ENCODE measurements at places on chromosomes 13 and 19.

- no peak for DNase-seq
Observed at GRCh38 chr19:53647350-53647749, 15.6 kb downstream of the DPRX start.

DNA sequence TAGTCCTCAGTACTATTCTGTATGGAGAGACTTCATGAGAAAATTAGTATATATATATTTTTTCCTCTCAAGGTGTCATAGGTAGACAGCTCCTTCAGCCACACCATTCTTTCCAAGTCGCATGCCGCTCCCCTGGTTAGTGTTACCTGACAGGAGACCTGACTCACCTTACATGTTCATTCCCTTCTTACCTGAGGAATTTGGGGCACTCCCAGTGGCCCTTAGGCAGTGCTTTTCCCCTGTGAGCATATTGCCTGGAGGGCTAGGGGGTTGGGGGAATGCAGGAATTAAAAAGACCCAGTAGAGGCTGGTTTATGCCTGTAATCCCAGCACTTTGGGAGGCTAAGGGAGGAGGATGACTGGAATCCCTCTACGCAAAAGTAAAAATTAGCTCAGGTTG lies 9.0 kb upstream of the ACTN4 start:
- DNase-seq, result no peak

- DNase-seq, result no peak
Observed at GRCh38 chr19:51600940-51601580, 29.1 kb downstream of the SIGLEC5 start.

DNA sequence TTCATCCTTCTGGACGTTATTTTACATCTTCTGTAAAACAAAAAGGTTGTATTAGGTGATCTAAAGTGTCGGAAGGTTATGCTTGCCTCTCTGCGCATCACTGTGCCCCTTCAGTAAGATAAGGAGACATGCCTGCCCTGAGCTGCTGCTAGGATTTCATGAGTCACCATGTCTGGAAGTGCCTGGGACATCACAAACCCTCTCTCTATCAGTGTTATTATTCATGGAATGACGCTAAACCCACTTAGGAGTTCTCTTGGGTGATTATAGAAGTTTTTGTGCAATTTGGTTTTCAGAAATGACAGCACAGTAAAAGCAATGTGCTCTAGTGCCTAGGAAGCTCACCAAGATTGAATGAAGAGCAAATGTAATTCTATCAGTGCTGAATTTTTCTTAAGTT lies 617.7 kb downstream of the DCT start:
- DNase-seq, result no peak

DNA sequence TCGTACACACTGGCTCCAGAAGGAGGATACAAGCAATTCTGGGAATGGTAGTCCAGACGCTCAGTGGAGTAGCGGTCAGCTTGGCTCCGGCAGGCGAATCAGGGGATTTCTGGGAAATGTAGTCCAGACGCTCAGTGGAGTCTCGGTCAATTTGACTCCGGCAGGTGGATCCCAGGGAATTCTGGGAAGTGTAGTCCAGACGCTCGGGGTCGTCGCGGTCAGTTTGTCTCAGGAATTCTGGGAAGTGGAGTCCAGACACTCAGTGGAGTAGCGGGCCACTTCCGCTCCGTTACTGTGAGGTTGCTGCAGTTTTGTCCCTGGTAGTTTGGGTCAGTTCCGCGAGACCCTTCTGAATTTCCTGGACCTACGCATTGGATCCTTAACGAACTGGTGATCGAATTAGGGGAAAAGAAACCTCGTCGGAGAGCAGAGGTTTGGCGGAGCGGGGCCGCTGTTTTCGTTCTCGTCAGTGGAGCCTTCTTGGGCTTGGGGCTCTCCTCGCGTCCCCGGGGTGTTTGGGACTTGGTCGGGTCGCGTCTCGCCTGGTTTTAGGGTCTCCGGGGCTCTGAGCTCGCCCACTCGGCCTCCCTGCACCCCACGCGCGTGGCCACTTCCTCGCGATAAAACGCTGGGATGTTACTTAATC lies at the start of gene ZNF225:
Gene ZNF225, plus strand, starts transcription at position 262 of the 646 bp plus-strand sequence. CDS start 2,429 bp downstream, outside the sequence.
- peak; percentile 84 for DNase-seq

- peak; percentile 45 for DNase-seq
Observed at GRCh38 chr13:52195401-52195837, 36.0 kb upstream of the NEK3 start.

GRCh38 chr19:48844472-48844871 lies 8.2 kb upstream of the HSD17B14 start:
- DNase-seq, result no peak

GRCh38 chr19:33194886-33195644 lies 935 bp downstream of the LRP3 start:
- no peak for DNase-seq

- DNase-seq, result no peak
Observed at GRCh38 chr19:2625434-2625833, 77.1 kb downstream of the GNG7 start.

DNA sequence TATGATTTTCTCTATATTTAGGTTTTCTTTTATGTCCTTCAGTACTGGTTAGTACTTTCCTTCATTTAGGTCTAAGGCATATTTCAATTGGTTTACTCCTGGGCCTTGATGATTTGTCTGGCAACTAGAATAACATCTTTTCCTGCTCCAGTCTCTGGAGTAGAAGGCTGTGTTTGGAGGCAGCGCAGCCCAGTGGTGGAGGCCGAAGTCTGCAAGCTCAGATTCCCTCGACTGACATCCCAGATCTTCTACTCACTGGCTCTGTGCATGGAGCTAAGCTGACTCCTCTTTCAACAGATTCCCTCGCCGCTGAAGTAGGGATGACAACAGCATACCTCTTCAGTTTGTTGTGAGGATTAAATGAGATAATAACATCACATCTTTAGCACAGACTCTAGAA lies 141.0 kb downstream of the RAP2A start:
- DNase-seq, result no peak

GRCh38 chr19:35184884-35185283 lies 30.3 kb downstream of the FXYD5 start:
- DNase-seq, result no peak

- no peak for DNase-seq
Observed at GRCh38 chr13:43273362-43273761, 250.0 kb downstream of the DNAJC15 start.

- no peak for DNase-seq
Observed at GRCh38 chr19:45560686-45561085, 23.9 kb downstream of the OPA3 start.

DNA sequence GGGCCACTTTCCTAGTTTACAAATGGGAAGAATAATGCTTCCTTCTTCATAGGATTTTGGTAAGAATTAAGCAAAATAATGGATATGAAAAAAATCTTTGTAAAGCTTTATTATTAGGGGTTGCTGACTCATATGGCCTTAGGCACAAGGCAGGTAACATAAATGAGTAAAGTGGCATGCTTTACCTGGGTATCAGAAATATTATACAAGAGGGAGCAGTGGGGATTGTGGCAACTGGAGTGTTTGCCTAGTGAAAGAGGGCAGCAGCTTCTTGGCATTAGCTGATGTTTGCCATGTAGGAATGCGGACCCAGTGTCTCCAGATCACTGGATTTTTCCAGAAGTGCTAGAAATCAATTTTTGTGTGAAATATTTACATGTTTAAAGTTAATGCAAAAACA lies 19.5 kb downstream of the WDFY2 start:
- DNase-seq, result no peak

- DNase-seq, result no peak
Observed at GRCh38 chr13:40170982-40171381, 495.5 kb downstream of the FOXO1 start.

DNA sequence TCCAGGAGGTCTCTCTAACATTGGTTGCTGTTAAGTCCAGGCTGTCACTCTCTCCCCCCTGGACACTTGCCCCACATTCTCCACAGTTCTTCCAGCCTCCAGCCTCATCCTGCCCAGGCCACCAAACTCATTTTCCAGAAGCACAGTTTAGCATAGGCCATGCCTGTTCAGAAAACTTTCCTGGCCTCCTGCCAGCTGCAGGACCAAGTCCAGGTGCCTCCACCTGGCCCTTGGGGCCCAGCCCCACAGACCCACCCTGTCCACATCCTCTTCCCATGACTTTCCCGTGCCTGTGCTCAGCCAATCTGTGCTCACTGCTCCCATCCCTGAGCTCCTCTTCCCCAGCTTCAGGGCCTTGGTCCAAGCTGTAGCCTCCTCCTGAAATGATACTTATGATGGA lies 905.0 kb downstream of the UQCRFS1 start:
- DNase-seq, result no peak

DNA sequence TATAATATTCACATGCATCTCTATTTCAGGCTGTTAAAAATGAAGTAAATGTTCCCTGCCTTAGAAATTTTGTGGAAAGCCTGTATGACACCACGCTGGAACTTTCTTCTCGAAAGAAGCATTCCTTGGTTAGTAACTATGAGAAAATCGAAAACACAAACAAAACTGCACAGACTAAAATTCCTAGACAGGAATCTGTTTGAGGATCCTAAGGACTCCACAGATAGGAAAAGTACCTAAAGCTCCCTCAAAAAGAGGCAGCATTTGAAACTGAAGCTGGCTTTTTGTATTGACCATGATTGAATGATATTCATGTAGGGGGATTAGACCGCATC lies 103.4 kb downstream of the FRY start:
- no peak for DNase-seq
